ENCODE measurements at places on chromosomes 16 and 17.

- no peak for DNase-seq
Observed at GRCh38 chr17:41133880-41134735, 6.2 kb downstream of the KRTAP4-6 start.

DNA sequence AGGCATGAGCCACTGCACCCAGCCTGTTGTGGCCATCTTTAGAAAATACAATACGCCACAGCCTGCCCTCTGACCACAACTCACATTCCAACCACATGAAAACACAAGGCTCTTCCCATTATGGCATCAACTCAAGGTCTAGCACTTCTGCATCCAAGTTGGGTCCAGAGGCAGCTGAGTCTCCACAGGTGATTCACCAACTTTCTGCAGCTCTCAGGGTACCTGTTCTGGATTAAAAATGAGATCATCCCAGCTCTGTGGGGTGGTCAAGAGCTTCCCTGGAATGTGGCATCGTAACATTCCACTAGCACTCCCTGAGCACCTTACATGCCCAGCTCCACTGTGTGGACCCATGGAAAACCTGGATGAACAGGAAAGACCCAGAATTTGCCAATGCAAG, 9.9 kb upstream of the GUCY2D start:
- DNase-seq: peak; percentile 74

DNA sequence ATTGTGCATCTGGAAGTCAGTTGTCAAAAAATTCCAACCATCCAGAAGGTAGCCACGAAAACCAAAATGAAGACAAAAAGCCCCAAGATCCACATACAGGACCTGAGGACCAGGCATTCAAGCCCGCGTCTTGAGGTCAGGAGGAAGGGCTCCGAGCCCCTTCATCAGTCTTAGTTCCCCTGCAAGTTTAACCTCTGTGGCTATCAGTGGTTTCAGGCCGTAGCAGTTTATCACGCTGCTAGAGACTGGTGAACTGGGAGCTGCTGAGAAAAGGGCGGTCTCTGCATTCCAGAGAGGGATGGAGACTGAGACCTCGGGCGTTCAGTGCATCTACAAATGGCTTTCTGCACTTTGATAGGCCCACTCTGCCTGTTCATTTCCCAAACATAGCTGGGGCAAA, 70.6 kb downstream of the IRF8 start:
- DNase-seq: no peak

DNA sequence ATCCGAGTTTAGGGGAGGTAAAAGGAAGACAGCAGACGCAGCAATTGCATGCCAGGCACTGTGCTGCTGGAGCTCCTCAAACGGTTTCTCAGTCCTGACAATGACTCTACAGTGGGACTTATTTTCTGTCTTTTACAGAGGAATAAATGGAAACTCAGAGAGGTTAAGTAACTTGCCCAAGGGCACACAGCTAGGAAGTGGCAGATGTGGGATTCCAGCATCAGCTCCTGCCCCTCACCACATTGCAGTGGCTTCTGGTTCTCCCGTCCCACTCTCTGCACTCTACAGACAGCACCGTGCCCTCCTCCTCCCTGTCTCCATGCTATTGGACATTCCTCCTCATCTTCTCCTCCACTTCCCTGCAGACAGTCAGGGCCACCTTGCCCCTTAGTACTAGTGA, 74.2 kb upstream of the KSR1 start:
- DNase-seq: no peak

DNA sequence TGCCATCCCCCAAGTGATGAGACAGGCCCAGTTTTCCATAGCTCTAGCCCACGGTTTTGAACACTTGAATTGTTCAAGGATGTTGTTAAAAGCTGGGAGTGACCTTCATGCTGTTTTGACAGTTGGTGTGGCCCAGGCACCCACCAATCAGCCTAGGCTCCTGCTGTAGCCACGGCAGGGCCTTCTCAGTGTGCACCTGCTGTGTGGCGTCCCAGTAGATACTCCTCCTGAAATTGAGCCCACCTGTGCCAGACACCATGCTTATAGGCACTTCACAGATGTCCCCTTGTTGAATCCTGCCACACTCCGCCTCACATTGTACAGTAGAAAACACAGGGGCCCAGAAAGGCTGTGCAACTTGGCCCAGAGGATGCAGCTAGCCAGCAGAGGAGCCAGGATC, 86.4 kb downstream of the SOCS1 start:
- no peak for DNase-seq

- no peak for DNase-seq
Observed at GRCh38 chr17:72501404-72502370, 380.9 kb downstream of the SOX9 start.

- DNase-seq: no peak
Observed at GRCh38 chr16:11423315-11424117, 78.3 kb downstream of the RMI2 start.

- DNase-seq: no peak
Observed at GRCh38 chr17:47622180-47622549, 27.6 kb upstream of the KPNB1 start.

- DNase-seq: peak; percentile 91
Observed at GRCh38 chr17:48618256-48618896, 3.3 kb upstream of the HOXB8 start.

DNA sequence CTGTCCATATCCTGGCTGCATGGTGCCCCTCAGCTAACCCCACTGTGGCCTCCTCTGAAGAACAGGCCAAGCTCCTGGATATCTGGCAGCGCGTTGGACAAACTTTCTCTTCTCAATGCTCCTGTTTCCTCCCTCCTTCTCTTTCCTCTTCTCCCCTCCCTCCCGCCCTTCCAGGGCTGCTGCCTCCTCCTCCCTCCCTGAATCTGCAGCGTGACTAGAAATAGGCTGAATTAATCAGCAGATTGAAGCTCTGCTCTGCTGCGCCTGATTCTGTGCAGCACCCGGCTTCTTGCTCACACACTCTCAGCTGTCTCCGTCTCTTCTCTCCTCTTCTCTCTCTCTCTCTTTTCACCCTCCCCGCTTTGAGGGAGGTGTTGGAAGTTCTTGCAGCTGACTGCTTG, 19.8 kb downstream of the TMEM94 start:
- DNase-seq: no peak

DNA sequence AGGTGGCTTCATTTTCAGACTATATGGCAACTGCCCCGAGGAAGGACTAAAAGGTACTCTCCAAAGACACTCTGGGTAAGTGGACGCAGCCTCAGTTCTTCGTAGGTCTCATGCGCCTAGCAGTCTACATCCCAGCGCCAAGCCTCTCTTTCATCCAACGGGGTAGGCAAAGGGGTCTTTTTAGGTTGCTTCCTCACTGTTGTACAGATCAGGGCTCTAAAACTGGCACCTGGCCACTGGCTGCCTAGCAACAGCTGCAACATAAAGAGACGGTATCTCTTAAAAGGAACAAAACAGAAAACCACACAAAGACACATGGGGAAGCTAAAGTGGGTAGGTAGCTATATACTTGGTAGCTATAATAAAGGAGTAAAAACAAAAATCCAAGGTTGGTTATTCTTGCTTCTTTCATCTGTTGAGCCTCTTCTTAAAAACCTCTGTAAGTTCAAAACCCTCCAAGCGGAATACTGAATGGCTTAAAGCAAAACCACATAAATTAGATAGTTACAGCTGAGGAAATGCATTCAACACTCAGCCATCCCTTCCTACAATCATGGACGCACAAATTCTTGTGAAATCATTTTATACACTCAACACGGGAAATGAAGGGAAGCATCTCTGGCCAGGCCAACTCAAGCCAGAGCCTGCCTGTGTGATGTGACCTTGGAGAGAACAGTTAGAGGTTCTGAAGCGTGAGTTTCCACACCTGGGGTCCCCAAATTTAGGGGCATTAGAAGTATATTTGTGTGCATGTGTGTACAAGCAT, 22.7 kb downstream of the CYTH1 start:
- DNase-seq: no peak

DNA sequence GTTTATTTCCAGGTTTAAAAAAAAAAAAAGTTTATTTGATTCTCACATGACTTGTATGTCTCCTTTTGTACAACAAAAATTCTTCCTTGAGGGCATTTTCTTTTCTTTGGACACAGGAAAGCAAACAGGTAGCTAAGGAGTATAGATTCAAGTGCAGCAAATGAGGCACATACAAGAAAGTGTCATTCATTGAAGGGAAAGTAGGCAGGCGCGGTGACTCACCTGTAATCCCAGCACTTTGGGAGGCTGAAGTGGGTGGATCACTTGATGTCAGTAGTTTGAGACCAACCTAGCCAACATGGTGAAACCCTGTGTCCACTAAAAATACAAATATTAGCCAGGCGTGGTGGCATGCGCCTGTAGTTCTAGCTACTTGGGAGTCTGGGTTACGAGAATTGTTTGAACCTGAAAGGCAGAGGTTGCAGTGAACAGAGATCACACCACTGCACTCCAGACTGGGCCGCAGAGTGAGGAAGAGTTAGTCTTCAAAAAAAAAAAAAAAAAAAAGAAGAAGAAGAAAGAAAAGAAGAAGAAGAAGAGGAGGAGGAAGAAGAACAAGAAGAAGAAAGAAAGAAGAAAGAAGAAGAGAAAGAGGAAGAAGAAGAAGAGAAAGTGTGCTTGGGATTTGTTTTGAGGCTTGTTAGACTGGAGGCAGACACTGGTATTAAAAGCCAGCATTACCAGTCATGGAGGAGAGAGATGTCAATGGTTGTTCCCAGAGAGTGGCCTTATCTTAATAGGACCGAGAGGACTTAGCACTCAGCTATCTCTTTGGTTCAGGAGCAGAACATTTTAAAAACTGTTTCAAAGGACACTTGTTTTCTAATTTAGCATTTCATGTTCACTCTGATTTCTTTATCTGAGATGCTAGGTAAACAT, 19.7 kb downstream of the GINS3 start:
- DNase-seq: no peak

GRCh38 chr16:68097088-68097487, 11.9 kb downstream of the NFATC3 start:
- no peak for DNase-seq

DNA sequence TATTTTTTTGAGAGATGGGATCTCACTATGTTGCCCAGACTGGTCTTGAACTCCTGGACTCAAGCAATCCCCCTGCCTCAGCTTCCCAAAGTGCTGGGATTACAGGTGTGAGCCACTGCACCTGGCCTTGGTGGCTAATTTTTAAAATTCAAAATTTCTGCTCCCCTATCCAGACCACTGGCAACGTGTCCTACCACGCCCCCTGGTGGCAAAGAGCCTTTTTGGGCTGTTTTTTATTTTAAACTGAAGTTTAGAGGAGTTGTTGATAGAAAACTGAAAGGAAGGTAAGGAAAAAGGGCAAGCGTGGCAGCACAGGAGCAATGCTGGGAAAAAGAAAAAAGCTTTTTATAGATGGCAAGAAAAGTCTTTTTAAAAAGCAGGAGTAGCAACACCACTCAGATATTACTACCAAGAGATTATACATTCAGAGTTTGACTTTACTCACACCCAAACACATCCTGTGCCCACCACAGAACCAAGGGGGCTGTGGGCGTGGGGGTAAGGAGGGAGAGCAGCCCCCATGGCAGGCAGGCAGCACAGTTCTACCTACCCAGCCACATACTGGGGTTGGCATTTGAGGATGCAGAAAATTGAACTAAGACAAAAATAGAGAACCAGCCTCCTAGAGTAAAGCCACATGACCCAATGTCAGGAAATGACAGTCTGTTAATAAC, 4.2 kb upstream of the MXRA7 start:
- DNase-seq: no peak

DNA sequence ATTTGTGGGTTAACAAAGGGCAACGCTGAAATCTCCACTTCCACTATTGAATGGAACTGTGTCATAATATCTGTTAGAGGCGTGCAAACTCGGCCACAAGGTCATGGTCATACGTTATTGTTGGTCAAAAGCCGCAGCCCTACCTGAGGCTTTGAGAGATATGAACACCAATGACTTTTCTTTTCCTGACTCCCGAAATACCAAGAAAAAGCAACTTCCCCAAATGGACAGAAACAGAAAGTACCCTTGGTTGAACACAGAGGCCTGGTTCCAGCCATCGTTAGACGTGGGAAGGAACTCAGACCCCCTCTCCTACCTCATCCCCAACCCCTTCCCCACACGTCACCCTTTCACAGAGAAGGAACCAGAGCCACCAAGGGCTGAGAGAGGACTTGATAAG, 1.4 kb upstream of the PIK3R5 start:
- no peak for DNase-seq

- no peak for DNase-seq
Observed at GRCh38 chr16:27645396-27645795, 95.5 kb downstream of the KATNIP start.

DNA sequence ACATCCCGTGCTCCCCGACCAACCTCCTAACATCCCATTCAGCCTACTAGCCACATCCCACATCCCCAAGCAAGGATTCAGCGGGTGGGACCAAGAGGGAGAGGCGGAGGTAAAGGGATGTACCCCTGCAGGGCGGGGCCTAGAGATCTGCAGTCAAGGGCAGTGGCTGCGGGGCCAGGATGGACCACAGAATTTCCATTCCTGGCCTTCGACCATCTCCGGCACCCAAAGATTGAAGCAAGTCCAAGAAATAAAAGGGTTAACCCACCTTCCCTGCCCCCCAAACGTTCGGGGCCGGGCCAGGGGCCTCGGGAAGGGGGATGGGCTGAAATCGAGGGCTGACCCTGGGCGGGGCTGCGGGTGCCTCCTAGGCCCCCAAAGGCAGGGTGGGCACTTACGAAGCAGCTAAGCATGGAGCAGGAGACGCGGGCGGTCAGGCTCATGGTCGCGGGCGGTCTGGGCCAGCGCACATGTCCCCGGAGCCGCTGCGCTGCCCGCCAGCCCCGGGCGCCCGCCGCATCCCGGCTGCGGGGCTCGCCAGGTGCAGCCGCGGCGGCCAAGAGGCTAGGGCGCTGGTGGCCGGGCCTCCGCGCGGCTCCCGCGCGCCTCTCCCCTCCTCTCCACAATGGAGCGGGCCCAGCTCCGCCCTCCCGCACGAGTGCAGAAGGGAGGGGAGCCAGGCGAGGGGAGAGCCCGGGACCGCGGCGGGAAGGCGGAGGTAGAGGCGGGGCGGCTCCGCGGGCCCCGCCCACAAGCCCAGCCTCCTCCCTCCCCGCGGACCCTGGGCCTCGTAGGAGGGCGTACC, at the start of gene MTMR4:
Gene MTMR4, minus strand, starts transcription at position 674 of the 805 bp plus-strand sequence. Its CDS starts 231 bp downstream, at position 443.
- DNase-seq: peak; percentile 83

- DNase-seq: no peak
Observed at GRCh38 chr16:50305441-50306061, 39.2 kb downstream of the ADCY7 start.

- DNase-seq: no peak
Observed at GRCh38 chr16:24520983-24521382, 18.4 kb upstream of the RBBP6 start.

DNA sequence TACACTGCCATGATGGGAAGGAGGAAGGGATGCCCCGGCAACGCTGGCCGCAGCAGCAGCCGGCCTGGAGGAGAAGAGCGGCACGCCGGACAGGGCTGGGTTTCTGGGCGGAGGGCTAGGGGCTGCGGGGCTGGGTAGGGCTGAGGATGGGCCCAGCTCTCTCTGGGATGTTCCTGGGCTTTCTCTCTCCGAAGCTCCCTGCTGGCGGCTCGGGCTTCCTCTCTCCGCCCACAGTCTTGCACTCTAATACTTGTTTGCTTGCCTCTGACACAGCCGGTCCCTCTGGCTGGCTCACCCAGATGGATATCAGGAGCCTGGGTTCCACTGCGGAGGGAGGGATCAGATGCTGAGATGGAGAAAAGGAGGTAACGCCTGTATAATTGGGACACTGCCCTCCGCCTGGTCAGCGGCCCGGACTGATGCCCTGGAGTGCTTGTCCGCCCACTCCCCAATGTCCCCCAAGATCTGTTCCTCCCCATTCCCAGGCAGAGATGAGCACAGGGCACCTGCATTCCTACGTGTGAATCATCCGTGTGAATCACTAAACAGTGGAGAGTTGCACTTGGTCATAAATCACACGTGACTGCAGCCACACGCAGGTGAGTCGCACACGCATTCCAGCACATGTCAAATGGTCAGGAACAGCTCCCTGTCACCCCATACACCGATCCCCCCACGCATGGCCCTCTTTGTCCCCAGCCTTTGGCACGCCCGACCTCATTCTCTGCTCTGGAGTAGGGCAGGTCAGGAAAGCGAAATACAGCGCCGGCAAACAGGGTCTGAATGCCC, at the start of gene ALOXE3:
Gene ALOXE3, minus strand, starts transcription at position 535 of the 789 bp plus-strand sequence. Its CDS starts 524 bp downstream, at position 11.
- peak; percentile 91 for DNase-seq

All from RWPE1 (cell line).